ENCODE measurements at places on chromosomes 1 and 21.

DNA sequence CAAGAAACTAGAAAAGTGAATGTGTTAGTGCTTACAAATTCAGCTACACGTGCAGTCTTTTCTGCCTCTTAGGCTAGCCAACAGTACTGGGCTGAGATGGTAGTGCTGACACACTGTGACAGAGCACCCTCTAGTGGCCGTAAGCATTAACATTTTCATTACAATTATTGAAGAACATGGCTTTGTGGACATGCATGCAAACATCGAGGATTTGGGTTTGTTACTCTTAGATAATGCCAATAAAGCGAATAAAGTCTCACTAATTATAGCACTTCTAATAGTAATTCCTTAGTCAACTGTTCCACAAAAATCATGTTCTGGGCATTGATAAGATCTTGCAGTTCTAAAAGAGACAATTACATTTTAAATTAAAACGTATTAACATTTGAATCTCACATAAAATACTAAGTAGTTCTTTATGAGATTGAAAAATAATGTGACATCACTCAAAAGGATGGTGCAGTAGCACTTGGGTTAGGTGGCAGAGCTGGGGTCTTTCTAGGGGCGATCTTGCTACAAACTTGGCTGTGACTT is 47.1 kb downstream of the MYSM1 start:
- no peaks in the 10 kb centered on the region for H3K27me3 ChIP-seq
- peaks cover 12% of the 10 kb centered on the region for H3K4me1 ChIP-seq
- peak; percentile 73 for DNase-seq
- H3K4me3 ChIP-seq: no peak overlapping the region
- no peak overlapping the region for H3K27ac ChIP-seq

- H3K4me3 ChIP-seq: no peak overlapping the region
- H3K27me3 ChIP-seq: no peaks in the 10 kb centered on the region
- peaks cover 20% of the 10 kb centered on the region for H3K4me1 ChIP-seq
- no peaks in the 10 kb centered on the region for H3K36me3 ChIP-seq
- no peak for DNase-seq
Measured at GRCh38 chr1:8937701-8938100, 8.0 kb upstream of the CA6 start.

DNA sequence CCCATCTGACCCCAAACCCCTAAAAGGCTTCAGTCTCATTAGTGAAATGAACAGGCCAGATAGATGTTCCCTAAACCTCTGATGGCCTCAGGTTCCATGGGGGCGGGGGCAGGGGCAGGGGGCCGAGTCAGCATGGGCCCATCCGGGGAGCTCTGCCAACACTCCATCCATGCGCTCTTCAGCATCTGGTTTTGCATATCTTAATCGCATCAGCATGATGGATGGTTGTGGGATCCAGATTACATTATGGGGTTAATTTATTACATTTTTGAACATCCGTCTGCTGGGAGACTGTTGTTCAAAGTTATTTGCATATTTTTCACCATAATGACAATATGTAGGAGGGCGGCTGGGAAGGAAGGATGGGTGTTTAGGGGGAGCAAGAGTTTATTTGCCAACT is 3.1 kb upstream of the MAD2L2 start:
- no peak for DNase-seq
- peaks cover 9% of the 10 kb centered on the region for H3K27me3 ChIP-seq
- H3K27ac ChIP-seq: no peak overlapping the region
- peaks cover 2% of the 10 kb centered on the region for H3K36me3 ChIP-seq

GRCh38 chr1:18297896-18298648 is 182.7 kb upstream of the KLHDC7A start:
- H3K27me3 ChIP-seq: peaks cover 34% of the 10 kb centered on the region
- no peak overlapping the region for H3K27ac ChIP-seq
- H3K4me3 ChIP-seq: no peak overlapping the region
- DNase-seq: no peak
- no peaks in the 10 kb centered on the region for H3K36me3 ChIP-seq

DNA sequence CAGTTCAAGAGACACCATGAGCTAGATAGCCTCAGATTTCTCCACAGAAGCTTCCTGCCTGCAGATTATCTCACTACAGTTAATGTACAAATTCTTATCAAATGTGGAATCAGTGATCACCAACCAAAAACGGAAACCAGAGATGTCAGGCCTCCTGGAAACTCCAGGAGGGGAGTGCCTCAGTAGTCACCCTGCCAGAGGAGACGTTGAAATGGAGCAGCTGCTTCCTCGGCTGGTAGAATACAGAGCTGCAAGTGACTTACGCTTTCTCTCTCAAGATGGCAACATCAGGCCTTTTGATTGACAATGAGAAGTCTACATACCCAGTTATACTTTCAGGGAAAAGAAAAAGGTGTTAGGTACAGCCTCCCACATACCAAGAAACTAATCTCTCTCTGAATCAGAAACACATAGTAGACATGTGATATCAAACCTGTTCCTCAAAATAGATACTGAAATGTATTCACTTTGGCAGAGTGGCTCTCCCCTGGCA is 52.2 kb downstream of the ACP6 start:
- peak; percentile 69 for DNase-seq
- H3K36me3 ChIP-seq: peaks cover 68% of the 10 kb centered on the region
- H3K4me3 ChIP-seq: no peak overlapping the region
- H3K27me3 ChIP-seq: no peaks in the 10 kb centered on the region
- H3K4me1 ChIP-seq: peaks cover 28% of the 10 kb centered on the region
- H3K27ac ChIP-seq: peak overlapping the region; percentile 72

DNA sequence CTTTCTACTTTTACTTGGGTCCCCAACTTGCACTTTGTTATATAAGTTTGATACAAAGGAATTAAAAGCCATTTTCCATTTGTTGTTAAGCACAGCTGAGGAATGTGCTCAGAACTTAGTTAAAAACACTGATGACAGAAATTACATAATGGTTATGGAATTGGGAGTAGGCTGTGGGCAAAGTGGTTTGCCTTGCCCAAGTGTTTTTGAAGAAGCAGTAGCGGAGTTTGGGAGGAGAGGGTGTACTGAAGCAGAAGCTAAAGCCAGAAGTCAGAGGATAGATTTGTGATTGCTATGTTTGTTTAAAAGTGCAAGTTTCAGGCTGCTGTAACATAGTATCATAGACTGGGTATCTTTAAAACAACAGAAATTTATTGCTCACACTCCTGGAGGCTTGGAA is 391.8 kb downstream of the DUSP10 start:
- DNase-seq: no peak
- no peak overlapping the region for H3K27ac ChIP-seq
- H3K27me3 ChIP-seq: peaks cover 2% of the 10 kb centered on the region

DNA sequence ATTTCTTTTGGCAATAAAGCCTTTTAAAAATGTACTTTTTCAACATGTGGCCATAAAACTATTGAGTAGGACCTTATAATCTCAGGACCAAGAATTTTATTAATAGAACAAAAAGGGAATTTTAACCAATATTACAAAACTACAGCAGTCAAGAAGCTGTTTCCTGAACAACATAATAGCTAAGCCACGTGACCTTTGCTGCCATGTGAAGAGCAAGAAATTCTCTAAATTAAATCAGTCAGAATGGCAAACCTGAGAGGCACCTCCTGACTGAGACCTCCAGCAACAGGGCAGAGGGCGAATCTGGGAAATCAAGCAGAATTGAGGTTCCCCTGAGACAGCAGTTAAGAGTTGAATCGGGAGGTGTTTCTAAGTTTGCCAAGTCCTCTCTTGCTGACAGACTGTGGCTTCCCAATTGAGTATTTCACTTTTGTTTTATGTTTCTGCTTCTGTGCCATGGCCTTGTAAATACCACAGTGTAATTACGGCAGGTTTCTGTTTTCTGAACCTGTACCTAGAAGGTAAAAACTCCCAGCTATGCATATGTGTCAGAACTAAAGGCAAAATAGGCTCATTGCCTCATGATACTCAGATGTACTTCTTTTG is 358.4 kb downstream of the NTNG1 start:
- H3K27me3 ChIP-seq: no peaks in the 10 kb centered on the region
- H3K36me3 ChIP-seq: no peaks in the 10 kb centered on the region
- no peak overlapping the region for H3K27ac ChIP-seq
- no peaks in the 10 kb centered on the region for H3K4me1 ChIP-seq
- no peak overlapping the region for H3K4me3 ChIP-seq

GRCh38 chr1:178518894-178519293 is 6.0 kb downstream of the TEX35 start:
- no peaks in the 10 kb centered on the region for H3K36me3 ChIP-seq
- no peaks in the 10 kb centered on the region for H3K27me3 ChIP-seq
- no peak for DNase-seq
- H3K4me1 ChIP-seq: no peaks in the 10 kb centered on the region
- no peak overlapping the region for H3K4me3 ChIP-seq

DNA sequence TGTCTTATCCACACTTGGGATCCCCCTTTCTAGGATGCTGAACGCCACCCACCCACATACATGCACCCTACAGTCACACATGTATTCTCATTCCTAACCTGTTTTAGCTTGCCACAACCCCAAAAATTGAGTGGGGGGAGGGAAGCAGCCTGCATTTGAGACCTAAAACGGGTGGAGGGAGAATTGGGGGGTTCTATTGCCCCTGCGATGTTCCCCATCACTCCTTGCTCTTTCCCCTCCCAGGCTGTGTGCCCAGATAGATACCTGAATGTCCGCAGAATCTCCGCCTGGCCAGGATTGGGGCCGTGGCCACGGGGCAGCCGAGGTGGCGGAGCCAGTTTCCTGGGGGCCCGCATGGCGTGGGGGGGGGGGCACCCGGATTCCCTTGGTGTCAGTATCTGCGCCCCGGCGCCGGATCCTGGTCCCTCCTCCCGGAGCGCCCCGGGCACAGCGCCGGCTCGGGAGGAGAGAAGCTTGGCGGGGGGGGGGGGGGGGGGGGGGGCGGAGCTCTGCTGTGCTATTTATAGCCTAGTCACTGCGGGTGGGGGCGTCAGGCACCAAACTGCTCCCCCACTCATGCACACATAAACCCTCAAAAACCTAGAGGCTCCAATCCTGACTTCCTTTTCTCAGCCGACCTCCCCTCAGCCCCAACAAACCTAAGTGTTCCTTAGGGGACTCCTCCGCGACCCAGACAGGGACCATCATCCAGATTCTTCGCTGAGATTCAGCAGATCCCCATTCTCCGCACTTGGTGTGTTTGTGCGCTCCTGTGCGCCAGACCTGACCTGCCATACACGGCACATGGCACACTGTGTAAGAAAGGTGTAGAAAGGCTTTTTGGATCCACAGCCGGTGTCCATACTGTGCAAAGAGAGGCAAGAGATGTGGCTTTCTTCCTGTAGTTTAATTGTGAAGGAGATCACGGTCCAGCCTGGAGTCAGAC is 1.9 kb downstream of the ANKRD34A start:
- peak overlapping the region; percentile 91 for H3K27ac ChIP-seq
- peak; percentile 62 for DNase-seq
- peaks cover 44% of the 10 kb centered on the region for H3K4me1 ChIP-seq
- peak overlapping the region; percentile 85 for H3K4me3 ChIP-seq

DNA sequence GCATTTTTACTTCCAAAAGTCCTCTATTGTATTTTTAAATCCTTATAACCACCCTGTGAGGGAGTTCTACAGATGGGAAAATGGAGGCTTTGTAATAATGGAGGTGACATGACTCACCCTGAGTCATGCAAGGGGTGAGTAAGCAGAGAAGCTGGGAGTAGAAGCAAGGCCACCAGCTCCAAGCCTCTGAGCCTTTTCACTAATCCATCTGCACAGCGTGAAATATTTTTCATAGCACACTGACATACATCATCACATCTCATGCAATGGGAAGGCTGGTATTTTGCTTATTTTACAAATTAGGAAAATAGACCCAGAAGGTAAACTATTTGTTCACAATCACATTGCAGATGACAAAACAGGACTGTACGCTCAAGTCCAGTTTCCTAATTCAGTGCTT is 96.9 kb downstream of the KCNH1 start:
- peaks cover 12% of the 10 kb centered on the region for H3K27me3 ChIP-seq
- H3K4me1 ChIP-seq: no peaks in the 10 kb centered on the region
- no peak overlapping the region for H3K27ac ChIP-seq
- peak; percentile 43 for DNase-seq
- H3K36me3 ChIP-seq: no peaks in the 10 kb centered on the region
